ENCODE measurements at places on chromosomes 16 and 17.
A peak's percentile ranks its signal among the peaks of the same experiment; 100 is the strongest.

GRCh38 chr17:55518510-55518909, 7.3 kb upstream of the SMIM36 start:
- no peak for DNase-seq

GRCh38 chr16:27867122-27868110, 196.1 kb downstream of the GSG1L start:
- DNase-seq = peak; percentile 68

DNA sequence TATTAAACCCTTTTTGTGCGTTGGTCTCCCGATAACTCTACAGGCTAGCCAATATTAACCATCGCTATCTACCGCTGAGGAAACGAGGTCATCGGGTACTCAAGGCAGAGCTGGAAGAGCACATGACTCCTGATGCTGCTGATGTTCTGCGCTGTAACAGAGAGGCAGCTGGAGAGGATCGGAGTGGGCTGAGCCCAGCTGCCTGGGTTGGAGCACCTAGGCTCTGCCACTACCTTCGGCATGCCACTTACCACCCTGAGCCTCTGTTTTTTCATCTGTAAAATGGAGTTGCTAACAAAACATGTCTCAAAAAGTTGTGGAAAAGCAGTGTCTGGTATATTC, 432 bp upstream of the SLC46A1 start:
- DNase-seq = no peak

- no peak for DNase-seq
Observed at GRCh38 chr17:75317671-75318070, 28.4 kb upstream of the SLC25A19 start.

- no peak for DNase-seq
Observed at GRCh38 chr16:67560827-67561342, 1.4 kb upstream of the CTCF start.

GRCh38 chr16:59597269-59597668, 863.2 kb upstream of the GOT2 start:
- no peak for DNase-seq

DNA sequence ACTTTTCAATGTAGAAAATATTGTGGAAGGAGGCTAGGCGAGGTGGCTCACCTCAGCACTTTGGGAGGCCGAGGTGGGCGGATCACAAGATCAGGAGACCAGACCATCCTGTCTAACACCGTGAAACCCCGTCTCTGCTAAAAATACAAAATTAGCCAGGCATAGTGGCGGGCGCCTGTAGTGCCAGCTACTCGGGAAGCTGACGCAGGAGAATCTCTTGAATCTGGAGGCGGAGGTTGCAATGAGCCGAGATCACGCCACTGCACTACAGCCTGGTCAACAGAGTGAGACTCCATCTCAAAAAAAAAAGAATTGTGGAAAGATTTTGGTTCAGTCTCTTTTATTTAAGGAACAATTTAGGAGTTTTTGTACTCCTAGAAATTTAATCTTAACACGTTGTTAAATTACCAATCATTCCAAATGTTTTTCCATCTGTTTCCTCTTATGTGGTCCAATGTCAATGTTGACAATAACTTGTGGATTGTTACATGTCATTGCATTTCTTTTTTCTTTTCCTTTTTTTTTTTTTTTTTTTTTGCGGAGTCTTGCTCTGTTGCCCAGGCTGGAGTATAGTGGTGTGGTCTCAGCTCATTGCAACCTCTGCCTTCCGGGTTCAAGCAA, 124.6 kb upstream of the HAS3 start:
- no peak for DNase-seq

DNA sequence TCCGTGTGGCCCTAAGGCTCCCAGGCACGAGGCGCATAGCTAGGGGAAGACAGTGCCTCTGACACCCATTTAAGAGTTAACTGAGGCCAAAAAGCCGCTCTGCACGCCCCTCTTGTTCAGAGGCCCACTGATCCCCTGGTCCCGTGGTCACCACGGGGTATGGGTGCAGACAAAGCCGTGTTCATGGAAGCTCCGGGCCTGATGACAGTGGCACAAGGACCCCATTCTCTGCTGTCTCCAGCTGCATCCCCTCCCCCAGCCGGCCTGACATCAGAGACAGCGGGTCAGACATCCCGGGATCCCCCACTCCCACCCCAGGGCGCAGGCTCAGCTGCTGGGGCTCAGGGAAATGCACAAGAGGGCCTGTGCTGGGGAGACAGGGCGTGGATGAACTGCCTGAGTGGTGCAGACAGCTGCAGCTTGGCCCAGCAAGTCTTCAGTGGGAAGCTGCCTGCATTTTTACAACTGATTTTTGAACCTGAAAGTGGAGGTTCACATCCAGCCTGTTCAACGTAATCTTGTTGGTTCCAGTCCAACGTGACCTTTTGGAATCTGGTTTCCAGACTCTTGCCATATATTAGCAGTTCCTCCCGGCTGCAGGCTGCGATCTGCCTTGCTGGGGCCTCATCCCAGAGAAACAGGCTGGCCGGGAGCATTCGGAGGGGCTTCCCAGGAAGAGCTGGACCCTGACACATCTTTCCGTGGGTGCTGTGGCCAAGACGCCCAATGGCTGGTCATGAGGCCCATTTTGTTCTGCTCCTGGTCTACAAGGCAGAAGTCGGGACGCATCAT, 9.7 kb upstream of the BAHCC1 start:
- no peak for DNase-seq

GRCh38 chr17:81221842-81222619, 734 bp downstream of the CEP131 start:
- no peak for DNase-seq

DNA sequence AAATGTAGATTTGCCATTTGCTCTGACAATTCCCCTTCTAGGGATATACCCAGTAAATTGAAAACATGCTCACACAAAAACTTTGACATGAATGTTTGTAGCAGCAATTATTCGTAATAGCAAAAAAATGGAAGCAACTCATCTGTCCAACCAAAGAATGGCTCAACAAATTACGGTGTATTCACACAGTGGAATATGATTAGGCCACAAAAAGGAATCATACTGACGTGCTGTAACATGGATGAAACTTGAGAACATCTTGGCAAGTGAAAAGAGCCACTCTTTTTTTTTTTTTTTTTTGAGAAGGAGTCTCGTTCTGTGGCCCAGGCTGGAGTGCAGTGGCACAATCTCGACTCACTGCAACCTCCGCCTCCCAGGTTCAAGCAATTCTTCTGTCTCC, 24.1 kb upstream of the SPNS3 start:
- DNase-seq = no peak

- DNase-seq = no peak
Observed at GRCh38 chr17:15470536-15470935, 3.1 kb upstream of the CDRT4 start.

DNA sequence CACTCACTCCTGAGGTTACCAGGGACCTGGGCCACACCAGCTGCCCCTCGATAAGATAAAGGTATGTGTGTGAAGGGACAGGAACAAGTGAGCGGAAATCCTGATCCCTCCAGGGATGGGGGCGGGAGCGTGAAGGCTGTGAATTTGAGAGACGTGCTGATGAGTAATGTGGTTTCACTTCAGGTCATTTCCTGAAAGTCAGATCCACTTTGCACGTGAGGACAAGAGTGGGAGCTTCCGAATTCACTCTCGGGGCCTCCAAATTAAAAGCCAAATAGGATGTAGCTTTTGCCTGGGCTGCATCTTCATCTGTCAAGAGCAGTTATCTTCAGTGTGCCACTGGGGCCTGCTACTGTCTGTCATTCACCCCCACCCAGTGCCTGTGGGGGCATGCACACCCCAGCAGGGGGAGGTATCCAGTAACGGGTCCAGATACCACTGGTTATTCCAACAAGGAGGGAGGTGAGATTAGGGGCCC, 87.4 kb upstream of the LHX1 start:
- DNase-seq = peak; percentile 5

DNA sequence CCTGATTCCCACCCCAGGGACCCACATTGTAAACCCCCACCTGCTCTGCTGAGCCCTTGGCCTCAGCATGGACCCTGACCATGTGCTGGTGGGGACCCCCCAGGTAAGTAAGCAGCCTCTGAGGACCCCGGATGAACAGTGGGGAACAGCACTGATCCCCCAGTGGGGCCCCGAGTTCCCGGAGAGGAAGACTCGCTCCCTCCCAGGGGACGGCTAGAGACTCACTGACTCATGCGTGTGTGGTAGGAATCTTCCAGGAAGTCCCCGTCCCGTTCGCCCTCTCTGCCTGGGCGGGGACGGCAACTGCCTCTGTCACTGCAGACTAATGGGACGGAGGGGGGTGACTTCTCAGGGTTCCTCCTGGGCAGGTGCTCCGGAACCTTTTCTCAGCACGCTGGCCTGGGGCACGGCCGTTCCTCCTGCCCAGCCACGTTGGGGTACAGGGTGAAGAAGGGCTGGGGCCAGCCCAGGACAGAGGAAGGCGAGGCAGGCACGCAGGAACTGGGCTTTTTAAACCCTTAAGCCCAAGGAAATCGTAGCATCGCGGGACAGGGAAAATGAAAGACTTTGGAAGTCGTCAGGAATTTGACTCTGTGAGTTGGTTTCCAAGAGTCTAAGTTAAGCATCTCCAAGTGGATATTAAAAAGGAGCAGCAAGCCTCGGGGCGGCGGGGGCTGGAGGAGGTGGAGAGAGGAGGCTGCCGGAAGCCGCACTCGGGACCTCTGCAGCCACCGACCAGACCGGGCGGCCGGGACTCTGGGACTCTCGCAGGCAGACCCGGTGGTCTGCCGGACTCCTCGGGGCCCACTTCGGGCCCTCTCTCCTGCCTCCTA, 178.7 kb downstream of the SEC14L1 start:
- peak; percentile 36 for DNase-seq

DNA sequence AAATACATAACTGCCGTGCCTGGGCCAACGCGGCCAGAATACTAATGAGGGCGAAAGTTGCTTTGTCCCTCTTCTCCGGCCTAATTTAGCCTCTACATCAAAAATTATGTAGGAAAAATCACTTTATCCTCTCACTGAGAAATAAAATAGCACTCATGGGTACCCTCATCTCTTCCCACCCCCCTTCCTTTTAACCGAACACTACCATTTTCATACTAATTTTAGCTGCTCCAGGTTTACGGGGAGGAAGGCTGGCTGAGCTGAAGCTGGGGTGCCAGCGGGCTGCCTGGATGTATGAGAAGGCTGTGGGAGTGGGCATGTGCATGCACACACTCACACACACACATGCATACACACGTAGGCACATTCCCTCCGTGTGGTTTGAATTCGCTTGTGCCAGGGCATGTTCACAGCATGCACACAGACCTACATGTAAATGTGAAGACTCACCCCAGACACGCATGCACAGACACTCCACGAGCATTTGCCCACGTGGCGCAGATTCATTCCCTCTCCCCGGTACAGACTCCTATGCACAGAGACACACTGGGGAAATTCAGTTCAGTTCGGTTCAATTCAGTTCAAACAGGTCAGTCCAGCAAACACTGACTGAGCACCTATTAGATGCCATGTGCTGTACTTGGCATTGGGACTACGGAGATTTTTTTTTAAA, 145.1 kb downstream of the MRM1 start:
- no peak for DNase-seq

GRCh38 chr17:41680426-41681040, 8.2 kb upstream of the EIF1 start:
- no peak for DNase-seq

GRCh38 chr17:49402706-49403105, 12.0 kb downstream of the PHB1 start:
- DNase-seq = no peak

- no peak for DNase-seq
Observed at GRCh38 chr17:43645765-43646481, 15.8 kb downstream of the MEOX1 start.

DNA sequence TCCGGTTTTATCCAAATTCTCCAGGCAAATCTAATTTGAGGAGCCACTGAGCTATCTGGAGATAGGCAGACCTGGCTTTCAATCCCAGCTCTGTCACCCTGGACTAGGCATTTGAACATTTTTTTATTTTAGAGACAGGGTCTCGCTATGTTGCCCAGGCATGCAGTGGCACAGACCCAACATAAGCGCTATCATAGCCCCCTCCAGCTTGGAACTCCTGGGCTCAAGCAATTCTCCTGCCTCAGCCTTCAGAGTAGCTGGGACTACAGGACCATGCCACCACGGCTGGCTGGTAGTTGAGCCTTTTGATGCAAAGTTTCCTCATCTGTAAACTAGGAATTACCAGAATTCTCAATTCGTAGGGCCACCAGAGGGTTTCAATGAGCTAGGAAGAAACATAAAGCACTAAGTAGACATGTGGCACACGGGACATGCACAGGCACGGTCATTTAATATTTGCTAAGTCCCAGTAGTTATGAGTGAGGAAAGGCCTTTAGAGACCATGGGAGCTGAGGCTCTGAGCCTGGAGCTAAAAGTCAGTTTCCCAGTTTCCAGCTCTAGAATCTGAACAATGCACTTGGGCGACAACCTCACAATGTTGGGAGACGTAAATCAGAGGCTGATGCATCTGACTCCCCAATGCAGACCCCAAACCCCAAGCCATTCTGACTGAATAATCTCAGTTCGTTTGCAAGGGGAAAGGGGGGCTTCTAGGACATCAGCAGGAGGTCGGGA, 1.1 kb downstream of the ELOB start:
- DNase-seq = no peak

DNA sequence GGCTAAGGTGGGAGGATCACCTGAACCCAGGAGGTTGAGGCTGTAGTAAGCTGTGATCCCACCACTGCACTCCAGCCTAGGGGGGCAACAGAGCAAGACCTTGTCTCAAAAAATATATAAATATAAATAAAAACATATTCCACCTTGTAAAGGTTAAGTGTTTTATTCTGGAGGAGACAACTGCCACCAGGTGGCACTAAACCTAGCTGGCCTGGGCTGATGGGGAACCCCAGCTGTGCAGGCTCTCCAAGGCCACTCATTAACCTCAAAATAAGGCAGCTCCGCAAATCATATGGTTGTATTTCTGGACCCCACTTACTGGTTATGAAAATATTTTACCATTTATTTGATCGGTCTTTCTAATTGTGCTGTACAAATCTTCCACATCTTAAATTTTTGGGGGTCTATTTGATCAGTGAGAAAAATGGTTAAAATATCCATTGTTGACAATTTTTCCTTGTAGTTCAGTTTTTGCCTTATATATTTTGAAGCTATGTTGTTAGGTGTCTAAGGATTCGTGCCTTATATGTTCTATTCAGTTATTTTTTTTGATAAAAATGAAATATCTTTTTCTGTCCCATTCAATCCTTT, 8.5 kb upstream of the ICAM2 start:
- peak; percentile 67 for DNase-seq

DNA sequence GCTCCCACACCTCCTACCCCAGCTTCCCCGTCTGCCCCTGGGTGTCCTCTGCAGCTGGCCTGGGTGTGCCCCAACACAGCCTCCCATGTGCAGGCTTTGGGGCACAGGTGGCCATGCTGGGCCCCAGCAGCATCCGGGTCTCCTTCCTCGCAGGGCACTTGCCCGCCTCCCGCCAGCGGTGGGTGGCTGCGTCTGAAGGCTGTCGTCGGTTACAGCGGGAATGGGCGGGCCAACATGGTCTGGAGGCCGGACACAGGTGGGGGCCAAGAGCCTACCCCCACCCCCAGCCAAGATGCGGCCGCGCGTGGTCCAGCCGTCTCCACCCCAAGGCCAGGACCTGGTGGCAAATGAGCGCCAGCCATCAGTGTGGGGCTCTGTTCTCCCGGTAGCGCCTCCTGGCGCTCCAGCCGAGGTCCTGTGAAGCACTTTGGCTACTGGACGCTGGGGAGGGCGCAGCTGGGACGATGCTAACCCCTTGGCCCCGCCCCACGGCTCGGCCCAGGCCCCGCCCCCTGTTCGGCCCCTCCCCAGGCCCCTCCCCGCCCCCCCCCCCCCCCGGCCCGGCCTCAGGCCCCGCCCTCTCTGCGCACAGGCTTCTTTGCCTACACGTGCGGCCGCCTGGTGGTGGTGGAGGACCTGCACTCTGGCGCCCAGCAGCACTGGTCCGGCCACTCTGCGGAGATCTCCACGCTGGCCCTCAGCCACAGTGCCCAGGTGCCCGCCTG, 7.3 kb upstream of the RHOT2 start:
- DNase-seq = peak; percentile 57

- DNase-seq = no peak
Observed at GRCh38 chr16:58963479-58963878, 229.4 kb upstream of the GOT2 start.
